CD4-positive, alpha-beta memory T cell (primary cell): ENCODE measurements at places on chromosomes 3 and 15. TPM values are rescaled to one million over a fixed set of nuclear protein-coding genes. Genes with fewer than 3 reads are reported as not detected.

- H3K27ac ChIP-seq: no peak overlapping the region
- H3K4me1 ChIP-seq: no peaks in the 10 kb centered on the region
- no peak overlapping the region for H3K4me3 ChIP-seq
- DNase-seq: no peak
- H3K36me3 ChIP-seq: no peaks in the 10 kb centered on the region
These were observed 94.6 kb upstream of the RASGRF1 start for GRCh38 chr15:79185199-79185598.

DNA sequence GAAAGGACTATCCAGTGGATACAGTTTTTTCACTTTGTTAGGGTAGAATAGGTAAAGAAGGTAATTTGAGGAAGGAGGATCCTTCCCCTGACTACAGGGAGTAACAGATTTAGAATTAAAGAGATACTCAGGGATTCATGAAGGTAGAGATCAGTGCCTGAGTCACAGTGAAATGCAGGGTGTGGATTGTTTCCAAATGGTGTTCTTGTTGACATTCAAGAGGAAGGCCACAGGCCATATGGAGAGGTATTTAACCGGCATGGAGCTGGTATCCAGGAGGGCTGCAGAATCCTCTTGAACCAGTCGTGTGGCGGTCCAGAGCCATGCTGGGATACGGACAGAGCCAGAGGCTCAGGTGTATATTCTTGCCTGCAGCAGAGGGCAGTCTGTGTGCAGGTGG, 28.2 kb downstream of the GYG1 start:
- peaks cover 18% of the 10 kb centered on the region for H3K36me3 ChIP-seq
- no peak overlapping the region for H3K4me3 ChIP-seq
- no peak for DNase-seq

DNA sequence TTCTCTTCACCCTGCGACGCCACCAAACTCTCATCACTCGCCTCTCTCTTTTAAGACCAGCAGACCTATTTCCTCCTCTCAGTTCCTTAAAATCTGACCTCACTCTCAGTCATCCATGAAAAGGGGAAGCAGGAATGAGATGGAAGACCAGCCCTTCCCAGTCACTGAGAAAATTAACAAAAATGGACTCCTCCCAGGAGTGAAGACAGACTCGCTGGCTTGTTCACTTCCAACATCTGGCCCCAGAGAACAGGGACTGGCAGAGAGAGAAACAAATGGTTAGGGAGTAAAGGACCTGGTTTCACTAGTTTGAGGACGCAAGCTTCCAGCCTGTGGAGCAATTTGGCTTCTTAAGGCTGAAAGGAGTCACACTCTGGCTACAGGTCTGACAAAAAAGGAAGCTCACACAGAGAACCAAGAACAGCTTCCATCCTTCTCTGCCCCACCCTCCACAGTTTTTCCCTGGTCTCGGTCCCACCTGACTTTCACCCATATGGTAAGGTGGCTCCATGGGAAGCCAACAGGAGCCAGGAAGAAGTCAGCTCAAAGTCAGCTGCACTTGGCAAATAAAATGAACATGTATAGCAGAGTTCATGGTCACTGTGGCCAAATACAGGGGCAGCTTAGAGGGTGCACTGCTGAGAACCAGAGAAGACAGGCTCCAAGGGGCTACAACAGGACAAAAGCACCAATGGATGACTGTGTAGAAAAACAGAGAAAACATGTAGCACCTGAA, 57.2 kb downstream of the ITGB5 start:
- H3K27me3 ChIP-seq: no peaks in the 10 kb centered on the region
- DNase-seq: no peak
- H3K36me3 ChIP-seq: no peaks in the 10 kb centered on the region
- no peak overlapping the region for H3K27ac ChIP-seq
- H3K4me3 ChIP-seq: no peak overlapping the region

DNA sequence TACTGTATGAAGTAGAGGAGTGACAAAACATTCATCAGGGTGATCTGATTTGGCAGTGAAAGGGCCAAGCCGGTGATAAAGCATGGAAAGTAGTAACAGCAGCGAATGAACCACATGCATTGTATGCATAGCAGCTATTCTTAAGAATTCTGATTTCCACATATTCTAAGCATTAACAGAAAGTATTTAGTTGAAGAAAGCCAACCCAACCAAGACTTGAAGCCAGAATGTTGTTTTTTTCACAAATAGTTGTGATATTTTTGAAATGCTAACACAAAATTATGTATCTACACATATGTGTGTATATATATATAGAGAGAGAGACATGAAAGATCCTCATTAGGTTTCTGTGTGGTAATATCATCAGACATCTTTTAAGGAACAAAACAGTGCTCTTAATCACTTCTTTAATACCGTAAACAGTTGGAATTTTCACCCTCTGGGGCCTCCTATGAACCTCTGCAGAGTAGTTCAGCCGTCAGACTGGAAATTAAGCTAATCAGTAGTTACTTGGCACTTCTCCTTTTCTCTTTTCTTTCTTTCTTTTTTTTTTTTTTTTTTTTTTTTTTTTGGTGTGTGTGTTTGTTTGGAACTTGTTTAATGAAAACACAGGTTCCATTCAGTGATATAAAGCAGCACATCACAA, 139.6 kb downstream of the CMSS1 start:
- H3K27ac ChIP-seq: no peak overlapping the region
- DNase-seq: no peak
- no peaks in the 10 kb centered on the region for H3K4me1 ChIP-seq
- no peak overlapping the region for H3K4me3 ChIP-seq
- H3K36me3 ChIP-seq: no peaks in the 10 kb centered on the region

DNA sequence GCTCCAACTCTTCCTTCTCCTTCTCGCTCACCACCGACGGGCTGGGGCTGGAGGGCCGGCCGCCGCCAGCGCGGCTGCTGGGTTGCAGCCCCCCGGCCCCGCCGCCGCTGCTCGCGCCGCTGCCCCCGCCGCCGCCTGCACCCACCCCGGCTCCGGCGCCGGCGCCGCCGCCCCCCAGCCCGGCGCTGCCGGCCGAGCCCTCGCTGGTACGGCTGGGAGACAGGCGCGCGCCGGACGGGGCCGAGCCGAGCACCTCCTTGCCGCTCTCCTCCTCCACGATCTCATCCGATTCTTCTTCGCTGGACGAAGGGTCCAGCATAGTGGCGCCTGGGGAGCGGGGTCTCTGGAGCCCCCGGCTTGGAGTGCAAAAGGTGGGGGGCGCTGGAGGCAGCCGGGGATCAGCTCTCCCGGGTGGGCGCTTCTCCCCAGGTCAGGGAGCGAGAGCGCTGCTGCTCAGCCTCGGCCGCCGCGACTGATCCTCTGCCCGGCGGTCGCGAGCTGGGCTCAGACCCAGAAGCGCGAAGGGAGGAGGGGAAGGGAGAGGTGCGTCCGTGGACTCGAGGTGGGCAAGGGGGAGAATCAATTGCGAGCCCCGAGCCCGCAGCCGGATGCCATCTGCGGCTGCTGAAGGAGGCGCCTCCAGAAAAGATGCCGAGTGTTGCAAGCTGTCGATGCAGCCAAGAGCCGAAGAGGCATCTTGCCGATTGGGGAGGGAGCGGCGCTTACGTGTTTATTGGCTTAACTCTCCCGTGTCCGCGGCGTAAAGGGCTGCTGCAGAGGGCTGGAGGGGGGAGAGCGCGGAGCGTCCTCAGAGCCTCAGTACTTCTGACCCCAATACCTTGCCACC, at the start of gene CADPS:
Gene CADPS, minus strand, starts transcription at position 706 of the 847 bp plus-strand sequence. Its CDS starts 387 bp downstream, at position 319.
- peaks cover 4% of the 10 kb centered on the region for H3K27me3 ChIP-seq
- DNase-seq: no peak
- no peak within 1 kb of the TSS for H3K27ac ChIP-seq
- no peaks in the 10 kb centered on the region for H3K36me3 ChIP-seq

DNA sequence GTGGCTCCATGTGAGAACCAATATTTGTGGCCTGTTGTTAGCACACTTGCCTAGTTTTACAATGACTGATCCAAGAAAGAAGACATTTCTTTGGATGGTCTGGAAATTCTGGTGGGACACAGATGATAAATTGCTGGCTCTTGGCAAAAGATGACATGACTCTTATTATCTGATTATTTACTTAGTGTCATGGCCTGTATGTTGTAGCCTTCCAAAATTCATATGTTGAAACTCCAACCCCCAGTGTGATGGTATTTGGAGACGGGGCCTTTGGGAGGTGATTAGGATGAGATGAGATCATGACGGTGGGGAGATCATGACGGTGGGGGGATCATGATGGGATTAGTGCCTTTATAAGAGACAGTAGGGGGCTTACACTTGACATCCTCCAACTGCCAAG, 30.0 kb upstream of the AKAP13 start:
- no peak overlapping the region for H3K27ac ChIP-seq
- no peaks in the 10 kb centered on the region for H3K27me3 ChIP-seq
- no peaks in the 10 kb centered on the region for H3K4me1 ChIP-seq
- no peaks in the 10 kb centered on the region for H3K36me3 ChIP-seq
- no peak overlapping the region for H3K4me3 ChIP-seq

GRCh38 chr15:74832826-74833225, 6.4 kb downstream of the CPLX3 start:
- no peaks in the 10 kb centered on the region for H3K4me1 ChIP-seq
- no peak overlapping the region for H3K4me3 ChIP-seq
- no peak for DNase-seq
- H3K27ac ChIP-seq: no peak overlapping the region

DNA sequence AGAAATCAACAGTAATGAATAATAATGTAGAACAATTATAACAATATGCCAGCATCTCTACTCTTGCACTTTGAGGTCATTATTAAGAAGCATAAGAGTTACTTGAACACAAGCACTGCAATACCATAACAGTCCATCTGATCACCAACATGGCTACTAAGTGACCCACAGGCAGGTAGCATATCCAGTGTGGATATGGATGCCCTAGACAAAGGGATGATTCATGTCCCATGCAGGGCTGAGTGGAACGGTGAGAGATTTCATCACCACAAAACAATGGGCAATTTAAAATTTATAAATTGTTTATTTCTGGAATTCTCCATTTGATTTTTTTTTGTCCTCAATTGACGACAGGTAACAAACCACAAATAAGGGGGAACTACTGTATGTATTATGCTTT, 107.7 kb upstream of the TSC22D2 start:
- no peaks in the 10 kb centered on the region for H3K36me3 ChIP-seq
- no peaks in the 10 kb centered on the region for H3K4me1 ChIP-seq
- no peak for DNase-seq
- no peak overlapping the region for H3K4me3 ChIP-seq
- H3K27me3 ChIP-seq: no peaks in the 10 kb centered on the region
- H3K27ac ChIP-seq: no peak overlapping the region

DNA sequence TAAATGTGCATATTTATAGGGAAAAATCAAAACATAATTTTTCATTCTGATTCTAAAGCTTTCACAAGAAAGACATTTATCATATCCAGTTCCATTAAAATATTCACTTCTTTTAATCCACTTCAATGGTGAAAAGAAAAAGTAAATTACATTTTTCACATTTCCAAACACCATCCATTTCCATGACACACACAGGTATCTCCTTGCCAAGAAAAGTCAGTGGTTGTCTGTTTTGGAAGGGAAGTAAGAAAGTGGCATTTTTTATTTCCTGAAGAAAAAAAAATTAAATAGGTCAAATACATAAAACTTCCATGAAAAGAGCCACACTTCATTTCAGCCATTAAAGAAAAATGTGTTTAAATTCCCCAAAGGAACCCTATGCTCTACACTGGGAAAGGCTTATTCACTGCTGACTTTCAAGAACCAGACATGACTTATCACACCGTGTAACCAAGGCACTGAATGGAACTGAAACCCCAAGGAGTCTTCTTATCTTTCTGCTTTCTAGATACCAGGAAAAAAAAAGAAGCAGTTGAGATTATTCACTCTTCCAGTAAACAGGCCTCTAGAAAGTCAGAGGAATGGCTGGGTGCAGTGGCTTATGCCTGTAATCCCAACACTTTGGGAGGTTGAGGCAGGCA, 44.5 kb downstream of the OSBPL10 start:
- H3K4me3 ChIP-seq: no peak overlapping the region
- H3K4me1 ChIP-seq: no peaks in the 10 kb centered on the region
- H3K36me3 ChIP-seq: no peaks in the 10 kb centered on the region
- no peak for DNase-seq
- no peaks in the 10 kb centered on the region for H3K27me3 ChIP-seq

- no peak overlapping the region for H3K27ac ChIP-seq
- H3K4me1 ChIP-seq: no peaks in the 10 kb centered on the region
- no peak overlapping the region for H3K4me3 ChIP-seq
- no peaks in the 10 kb centered on the region for H3K36me3 ChIP-seq
- no peaks in the 10 kb centered on the region for H3K27me3 ChIP-seq
These were observed 374.8 kb upstream of the PDZRN3 start for GRCh38 chr3:73999501-73999900.

ACKR2 gene
- total RNA-seq: 0.49 TPM

NANOGP8 gene
- not detected for total RNA-seq

SGO1 gene
- 0.55 TPM for total RNA-seq

SCG5 gene
- total RNA-seq: 0.35 TPM

ERICH6 gene
- total RNA-seq: not detected
